Coronary artery (tissue), 2 donors: ENCODE measurements at places on chromosomes 12 and 14.

GRCh38 chr12:69701826-69702225 is 2.7 kb upstream of the BEST3 start:
- DNase-seq = no peak

DNA sequence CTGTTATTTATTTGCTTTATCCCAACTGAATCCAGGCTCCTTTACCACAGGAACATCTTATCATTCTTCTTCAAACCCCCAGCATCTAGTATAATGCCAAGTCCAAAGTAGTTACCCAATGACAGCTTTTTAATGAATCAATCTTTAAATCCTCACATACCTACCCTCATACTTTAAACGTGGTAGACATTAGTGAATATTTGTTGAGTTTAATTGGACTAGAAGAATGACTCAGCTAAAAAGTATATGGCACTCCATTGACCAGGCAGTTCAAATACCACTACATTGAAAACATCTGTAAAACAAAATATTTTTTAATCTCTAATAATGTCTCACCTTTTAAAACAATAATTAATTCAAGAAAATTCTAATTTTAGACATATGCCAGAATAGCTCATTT is 98.1 kb downstream of the ZFC3H1 start:
- no peak for DNase-seq

DNA sequence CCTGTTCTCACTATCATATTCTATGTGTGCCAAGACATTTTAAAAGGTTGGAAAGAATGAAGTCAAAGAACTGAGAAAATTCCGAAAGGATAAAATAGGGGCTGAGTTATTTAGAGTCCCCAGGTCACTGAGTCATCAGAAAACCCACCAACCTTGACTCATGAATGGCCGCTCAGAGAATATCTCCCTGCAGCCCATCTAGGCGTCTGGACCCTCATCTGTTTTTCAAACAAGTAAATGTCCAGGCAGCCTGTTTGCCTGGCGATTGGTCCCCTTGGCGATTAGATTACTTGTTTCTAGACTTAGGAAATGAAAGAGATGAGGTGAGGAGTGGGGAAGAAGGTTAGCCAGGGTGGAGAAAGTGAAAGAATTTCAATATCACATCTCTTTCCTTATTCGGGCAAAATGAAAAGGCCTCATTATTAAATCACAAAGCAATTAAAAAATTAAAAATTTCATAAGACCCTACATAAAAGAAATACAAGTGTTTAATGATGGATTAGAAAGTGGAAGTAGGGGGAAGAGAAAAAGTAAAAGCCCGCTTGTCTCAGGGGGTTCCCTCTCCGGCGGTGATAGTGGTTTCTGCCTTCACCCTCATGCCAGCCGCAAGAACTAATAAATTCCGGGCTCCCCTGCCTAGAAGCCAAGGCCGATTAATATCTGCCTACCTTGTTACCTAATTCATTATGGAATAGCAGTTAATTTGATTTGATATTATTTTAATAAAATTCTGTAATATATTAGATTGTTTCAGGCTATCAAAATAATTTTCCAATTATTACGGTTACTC is 415.9 kb downstream of the BCL11B start:
- peak; percentile 16 for DNase-seq

DNA sequence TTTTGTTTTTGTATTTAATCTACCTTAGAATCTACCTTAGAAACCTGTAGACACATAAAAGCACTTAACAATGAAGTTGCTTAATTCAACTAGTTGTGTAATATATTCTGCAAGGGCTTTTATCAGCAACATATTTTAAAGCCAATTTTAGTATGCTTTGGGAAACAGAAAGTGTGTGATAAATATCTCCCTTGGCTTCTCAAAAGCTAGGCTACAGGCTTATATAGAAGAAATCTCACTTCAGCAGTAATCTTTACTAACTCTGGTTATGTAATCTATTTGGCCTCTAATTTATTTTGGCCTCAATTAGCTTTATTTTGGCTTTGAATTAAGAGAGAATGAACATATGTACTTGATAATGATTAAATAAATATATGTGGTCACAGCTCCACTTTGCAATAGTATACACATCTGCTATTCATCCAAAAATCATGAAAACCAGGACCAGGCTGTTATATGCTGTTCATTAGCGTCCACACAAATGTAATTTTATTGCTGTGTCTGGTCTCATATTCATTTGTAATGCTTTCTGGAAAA is 37.2 kb downstream of the LRP6 start:
- DNase-seq = no peak

- peak; percentile 76 for DNase-seq
These were observed 10.7 kb upstream of the FKBP4 start for GRCh38 chr12:2783936-2784600.

- DNase-seq = no peak
These were observed 26.2 kb upstream of the PDE3A start for GRCh38 chr12:20342111-20342510.

DNA sequence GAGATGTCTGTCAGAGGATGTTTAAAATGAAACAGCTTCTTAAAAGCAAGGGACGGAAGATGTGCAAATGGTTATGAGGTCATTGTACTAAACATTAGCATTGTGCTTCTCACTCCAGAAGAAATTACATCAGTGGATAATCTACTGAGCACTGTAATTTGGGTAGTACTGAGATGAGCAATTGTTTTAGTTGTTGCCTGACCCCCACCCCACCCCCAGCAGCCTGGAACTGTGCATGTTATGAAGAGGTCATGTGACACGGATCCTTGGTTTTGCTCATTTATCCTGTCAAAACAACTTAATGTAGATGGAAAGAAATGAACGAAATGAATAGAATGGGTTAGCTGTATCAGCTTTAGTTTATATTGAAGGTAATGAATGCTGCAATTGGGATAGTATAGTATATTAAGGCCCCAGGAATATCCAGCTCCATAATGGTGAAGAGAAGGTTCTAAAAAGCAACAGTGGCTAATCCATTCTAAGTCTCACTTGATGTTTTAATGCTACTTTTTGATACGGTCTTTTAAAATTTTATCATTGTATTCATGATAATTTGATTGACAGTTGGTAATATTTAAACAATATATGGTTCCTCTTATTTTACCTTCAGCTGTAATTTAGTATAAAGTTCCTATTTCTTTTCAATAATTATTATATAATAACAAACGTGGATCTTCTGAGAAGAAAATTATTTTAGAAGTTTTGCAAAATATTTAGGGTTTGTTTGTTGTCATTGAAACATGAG is 58.5 kb downstream of the WNK1 start:
- DNase-seq = no peak

- no peak for DNase-seq
These were observed 369.0 kb upstream of the FAR2 start for GRCh38 chr12:28780096-28780495.

DNA sequence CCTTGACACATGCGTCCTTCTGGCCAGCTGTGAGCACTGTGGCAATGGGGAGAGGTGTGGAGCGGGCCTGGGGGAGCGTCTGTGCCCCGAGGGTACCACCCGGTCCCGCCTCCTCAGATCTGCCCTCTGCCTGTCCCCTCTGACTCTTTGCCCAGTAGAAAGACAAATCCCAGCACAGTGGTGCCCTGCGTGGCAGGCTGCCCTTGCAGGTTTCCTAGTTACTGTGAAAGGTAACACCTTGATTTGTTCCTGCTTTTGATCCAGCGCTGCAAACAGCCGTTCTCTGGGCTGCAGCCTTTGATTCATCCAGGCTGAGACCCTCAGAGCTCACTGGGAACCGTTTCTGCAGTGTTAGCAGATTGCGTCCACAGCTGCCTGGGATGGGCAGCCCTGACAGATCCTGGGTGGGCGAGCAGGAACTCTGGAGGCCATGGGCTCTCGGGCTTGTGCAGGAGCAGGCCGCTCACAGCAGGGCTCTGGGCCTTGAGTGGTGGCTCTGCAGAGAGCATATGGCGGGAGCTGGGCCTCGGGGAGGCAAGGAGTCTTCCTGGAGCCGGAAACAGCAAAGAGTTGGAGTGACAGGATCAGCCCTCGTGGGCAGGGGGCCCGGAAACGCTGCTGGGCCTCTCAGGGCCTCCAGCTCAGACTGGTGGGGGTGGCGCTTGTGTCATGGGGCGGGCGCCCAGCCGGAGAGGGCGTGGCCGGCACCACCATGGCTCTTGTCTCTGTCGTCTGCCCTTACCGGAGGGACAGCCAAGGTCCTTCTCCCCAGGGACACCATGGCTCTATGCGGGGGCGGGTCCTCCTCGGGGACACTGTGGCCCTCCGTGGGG is 16.6 kb downstream of the FBRSL1 start:
- peak; percentile 82 for DNase-seq

GRCh38 chr12:77893918-77894317 is 63.2 kb downstream of the NAV3 start:
- no peak for DNase-seq

GRCh38 chr14:61872452-61872851 is 110.2 kb downstream of the SNAPC1 start:
- DNase-seq = no peak

DNA sequence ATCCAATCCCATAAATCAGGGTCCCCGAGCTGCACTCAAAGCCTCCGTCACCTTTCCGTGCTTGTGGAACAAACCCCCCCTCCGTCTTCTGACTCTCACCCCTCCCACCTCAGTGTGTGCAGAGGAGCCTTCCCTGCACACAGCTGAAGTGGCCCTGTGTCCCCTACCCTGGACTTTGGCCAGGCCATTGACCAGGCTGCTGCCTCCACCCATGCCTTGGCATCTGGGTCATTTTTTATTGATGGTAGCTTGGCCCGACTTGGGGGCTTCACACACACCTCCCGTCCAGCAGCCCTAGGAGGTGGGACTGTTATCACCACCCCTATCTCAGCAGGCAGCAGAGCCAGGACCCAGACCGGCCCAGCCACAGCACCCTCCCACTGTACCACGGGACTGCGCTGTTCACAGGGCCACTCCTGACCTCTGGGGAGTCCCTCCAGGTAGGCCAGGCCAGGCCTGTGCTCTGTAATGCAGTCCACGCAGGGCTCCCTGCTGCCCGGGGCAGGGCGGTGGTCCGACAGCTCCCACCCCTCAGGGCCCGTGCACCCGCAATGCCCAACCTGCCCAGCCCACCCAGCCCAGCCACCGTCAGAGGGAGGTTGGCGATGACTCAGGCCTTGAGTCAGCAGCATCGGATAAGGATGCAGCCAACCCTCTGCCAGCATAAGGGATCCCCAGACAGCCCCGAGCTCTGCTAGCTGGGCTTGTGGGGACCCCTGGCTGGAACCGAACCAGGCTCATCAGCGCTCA is 9.2 kb upstream of the INF2 start:
- peak; percentile 87 for DNase-seq

DNA sequence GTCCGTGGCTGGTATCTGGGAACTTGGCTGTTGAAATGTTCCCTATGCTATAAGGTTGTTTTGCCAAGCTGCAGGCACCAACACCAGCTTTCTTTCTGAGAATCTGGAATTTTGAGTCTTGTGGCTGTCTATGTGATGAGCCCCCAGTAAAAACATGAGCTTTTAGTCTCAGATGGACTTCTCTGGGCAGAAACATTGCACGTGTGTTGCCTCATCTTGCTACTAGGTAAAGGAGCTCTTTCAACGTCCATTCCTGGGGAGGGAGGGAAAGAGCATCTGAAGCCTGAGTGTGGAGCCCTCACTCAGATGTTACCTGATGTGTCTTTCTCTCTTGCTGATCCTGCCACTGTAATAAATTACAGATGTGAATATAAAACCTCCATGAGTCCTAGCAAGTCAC is 183.8 kb upstream of the LHX5 start:
- no peak for DNase-seq

- no peak for DNase-seq
These were observed 1590.5 kb upstream of the TMEM132C start for GRCh38 chr12:126676434-126676833.

GRCh38 chr12:2776129-2776806 is 18.5 kb upstream of the FKBP4 start:
- peak; percentile 57 for DNase-seq

GRCh38 chr12:22415342-22416309 is 81.1 kb upstream of the ST8SIA1 start:
- DNase-seq = no peak

DNA sequence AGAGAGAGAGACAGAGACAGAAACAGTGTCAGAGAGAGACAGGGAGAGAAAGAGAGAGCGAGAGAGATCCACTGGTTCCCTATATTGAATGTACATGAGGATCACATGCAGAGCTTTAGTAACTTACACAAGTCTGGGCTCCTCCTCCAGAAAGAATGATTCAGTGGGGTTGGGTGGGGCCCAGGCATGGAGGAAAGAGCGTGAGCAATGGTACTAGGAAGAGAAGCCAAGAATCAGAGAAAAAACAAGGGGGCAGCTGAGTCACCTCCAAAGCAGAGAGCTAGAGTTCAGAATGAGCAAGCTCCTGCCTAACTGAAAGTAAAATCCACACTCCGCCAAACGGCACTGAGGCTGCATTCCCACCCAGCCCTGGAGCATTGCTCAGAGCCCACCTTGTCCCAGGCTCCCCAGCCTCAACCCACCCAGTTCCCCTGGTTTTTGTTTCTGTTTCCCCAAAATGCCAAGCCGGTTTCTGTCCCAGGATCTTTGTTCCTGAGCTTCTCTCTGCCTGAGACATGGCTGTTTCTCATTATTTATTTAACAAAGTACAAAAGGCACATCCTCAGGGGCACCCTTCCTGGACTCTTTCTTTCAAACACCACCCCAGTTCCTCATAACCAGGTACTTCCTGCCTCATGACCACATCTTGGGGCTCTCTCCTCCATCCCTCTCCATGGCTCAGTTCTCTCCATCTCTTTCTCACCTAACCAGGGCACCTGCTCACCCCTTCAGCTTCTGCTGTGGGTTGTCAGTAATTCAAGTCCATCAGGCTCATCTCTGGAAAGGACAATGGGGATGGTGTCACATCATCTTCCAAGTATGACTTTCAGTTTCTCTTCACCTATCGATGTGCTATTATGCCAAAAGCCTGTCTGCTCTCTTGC is 670.3 kb upstream of the TBX3 start:
- peak; percentile 82 for DNase-seq

GRCh38 chr14:61593330-61593729 is 102.0 kb upstream of the HIF1A start:
- DNase-seq = no peak

DNA sequence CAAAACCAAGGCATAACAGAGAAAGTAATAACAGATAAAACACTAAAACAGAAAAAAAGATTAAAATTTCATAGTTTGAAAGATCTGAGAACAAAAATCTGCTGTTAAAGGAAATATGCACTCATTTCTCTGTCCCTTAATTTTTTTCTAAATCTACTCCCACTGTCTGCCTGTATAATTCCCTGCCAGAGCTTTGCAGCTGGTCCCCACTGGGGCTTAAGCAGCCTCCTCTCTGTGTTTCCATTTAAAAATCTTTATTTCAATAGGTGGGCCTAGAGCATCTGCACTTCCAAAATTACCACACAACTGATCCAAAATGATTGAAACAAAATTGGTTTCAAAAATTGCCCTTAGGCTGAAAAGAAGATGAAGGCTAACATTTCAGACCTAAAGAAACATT is 6.4 kb upstream of the SIX6 start:
- DNase-seq = no peak

DNA sequence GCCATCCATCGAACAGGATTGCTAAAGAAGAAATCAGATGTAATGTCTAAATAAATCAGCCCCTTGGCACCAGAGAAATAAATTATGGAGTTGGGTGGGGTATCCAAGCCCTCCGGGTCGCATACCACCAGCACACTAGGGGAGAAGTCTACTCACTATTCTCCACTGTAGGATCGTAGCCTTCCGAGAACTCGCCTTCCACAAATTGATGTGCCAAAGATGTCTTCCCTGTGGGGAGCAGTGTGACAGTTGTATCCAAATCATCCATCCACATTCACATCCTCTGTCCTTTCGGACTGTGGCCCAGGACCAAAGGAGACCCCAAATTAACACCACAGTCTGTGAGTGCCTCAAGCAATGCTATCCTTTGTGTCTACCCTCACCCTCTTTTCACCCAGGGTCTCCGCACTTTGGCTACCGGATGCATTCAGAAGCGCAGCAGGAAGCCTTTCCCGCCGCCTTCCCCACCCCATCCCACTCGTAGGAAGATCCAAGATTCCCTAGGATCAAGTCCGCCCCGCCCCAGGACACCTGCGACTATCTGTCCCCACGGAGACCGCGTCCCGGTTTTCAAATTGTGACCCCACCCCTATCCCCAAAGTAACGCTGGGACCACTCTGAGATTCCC is 786 bp downstream of the RHEBL1 start:
- peak; percentile 71 for DNase-seq
